SW480 (cell line): ENCODE measurements at places on chromosomes 4 and X.

- no peak for DNase-seq
These were observed 104.1 kb upstream of the MCF2 start for GRCh38 chrX:139811942-139812629.

GRCh38 chr4:1061760-1062159, 50.3 kb downstream of the FGFRL1 start:
- DNase-seq, result no peak

- no peak for DNase-seq
These were observed 36.2 kb upstream of the DHRSX start for GRCh38 chrX:2536974-2537373.

DNA sequence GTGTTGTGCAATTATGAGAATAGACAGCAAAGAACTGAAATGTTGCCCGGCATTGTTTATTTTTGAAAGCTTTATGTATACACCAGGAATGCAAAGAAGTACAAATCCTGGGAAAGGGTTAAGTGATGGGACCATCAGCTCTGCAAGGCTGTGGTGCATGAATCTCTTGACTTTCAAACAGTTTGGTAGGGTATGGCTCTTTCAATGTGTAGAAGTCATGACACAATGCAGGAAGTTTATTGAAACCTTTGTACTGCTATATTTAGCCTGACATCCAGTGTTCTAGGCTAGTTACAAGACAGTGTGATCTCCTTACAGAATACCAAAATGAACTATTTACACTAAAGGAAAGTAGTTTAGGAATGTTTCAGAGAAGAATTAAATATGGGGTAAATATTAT, 206.8 kb upstream of the HAND2 start:
- DNase-seq, result no peak

- no peak for DNase-seq
These were observed 154.2 kb upstream of the NEIL3 start for GRCh38 chr4:177155454-177155853.

DNA sequence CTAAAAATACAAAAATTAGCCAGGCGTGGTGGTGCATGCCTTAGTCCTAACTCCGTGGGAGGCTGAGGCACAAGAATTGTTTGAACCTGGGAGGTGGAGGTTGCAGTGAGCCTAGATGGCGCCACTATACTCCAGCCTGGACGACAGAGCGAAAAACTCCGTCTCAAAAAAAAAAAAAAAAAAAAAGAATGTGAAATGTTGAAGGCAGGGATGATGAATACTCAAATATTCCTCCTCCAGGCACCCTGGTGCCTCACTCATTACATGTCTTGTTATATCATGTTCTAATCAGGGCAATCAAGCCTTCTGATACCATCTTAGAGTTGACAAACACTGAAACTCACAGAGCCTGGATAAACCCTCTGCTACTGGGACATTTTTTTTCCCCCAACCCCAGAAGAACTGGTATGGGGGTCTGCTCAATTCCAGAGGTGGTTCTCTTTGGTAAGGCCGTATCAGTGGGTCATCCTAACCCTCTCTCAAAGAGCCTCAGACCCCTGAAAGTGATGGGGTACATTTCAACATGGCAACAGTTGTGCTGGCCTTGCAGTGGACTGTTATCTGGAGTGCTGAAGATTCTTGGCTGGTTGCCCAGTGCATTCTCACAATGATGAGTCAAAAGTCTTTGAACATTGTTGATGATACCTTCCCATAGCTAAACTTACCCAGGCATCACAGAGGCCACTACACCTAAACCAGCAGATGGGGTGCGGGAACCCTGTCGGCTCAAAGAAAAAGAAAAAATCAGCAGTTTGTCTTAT, 2.4 kb upstream of the SH3KBP1 start:
- DNase-seq, result peak; percentile 88

DNA sequence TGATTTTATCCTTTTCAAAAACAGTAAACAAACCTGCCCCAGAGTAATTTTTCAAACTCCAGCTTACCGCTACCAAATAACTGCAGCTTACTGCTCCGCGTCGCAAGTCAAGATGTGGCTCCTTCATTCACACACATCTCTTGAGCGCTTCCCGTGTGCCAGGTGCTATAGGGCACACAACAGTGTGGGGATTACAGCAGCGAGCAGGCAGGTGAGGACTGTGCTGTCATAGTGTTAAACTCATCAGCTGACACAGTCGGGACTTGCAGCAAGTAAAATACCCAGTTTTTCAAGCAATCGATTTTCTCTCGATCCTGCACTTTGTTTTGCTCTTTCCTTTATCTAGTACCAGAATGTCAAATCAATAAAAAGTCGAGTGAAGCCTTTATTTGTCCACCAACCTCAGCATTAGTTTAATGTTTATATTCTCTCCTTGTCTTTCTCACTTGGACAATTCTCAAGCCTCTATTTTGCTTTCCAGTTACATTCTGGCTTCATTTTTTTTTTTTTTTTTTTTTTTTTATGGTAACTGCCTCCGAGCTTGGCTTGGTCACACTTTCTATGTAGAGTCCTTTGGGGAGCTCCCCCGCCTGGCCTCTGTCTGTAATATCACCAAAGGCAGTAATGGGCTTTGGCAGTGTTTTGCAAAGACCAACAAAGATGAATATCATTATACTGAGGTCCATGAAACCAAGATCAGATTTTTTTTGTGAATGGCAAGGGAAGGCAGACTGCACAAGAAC, 8.3 kb upstream of the ASB5 start:
- DNase-seq, result peak; percentile 55

DNA sequence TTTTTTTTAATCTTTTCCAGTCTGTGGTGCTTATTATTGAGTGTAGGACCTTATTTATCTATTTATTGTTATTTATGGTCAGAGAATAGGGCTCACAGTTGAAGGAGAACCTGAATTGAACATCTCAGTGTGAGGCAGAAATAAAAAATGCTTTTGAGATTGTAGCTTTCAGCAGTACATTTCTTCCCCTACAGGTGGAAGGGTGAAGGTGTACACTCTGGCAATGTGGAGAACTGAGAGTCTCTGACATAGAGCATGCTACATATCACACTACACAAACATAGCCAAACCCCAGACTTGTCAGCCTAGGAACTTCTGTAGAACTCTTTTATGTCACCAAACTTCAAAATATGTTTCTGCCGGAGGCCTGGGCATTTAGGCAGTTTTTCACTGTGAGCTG, 140.2 kb downstream of the STIM2 start:
- peak; percentile 1 for DNase-seq

DNA sequence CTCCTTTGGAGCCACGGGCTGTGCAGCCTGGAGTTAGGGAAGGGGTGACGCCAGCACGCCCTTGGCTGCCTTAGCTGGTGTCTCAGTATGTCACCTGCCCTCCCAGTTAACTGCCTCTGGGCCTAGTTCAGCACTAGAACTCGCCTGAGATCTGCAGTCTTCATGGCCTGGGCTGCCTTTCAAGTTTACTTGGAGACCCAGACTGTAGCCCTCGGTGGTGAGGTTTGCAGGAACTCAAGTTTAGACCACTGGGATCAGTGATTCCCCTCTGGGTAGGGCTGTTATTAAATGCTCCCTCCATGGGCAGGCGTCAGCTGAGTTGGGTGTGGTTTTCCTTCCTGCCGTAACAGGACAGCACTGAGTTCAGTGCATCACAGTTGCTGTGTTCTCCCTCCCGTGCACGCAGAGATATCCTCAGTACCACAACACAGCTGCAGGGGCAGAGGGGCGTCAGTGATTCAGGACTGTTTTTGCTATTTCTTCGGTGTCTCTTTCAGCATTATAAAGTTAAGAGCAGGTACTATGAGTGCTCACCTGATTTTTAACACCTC, 30.5 kb downstream of the PLAC8 start:
- DNase-seq, result no peak

DNA sequence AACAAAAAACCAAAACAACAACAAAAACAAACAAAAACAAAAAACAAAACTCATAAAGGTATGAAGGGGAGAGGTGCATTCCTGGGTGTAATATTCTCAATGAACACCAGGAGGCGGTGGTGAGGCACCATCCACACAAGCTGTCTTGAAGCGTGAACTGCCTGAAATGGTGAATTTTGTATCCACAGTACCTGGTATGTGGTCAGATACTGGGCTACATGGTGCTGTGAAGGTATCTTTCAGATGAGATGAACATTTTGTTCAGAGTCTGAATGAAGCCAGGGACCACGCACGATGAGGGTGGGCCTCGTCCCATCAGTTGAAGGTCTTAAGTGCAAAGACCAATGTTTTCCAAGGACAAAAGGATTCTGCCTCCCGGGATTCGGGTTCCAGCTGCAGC, 58.5 kb downstream of the ASMT start:
- peak; percentile 9 for DNase-seq

GRCh38 chr4:40587351-40587750, 42.3 kb downstream of the RBM47 start:
- DNase-seq, result no peak

DNA sequence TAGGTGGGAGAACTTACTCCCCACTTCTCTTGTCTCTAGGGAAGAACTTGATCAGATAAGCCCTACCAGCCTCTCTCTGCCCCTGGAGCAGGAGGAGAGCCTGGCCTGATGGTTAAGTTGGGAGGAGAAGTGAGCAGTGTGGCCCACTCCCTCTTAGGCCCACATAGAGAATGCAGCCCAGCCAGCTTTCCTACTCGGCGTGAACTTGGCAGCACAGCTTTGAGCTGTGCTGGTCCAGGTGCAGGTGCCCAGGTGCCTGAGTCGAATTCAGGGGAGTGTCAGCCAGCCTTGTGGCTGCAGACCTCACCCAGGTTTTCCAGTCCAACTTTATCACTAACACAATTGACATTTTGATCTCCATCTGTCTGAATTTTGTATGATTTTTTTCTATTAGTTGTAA, 77.6 kb upstream of the PAQR3 start:
- no peak for DNase-seq

DNA sequence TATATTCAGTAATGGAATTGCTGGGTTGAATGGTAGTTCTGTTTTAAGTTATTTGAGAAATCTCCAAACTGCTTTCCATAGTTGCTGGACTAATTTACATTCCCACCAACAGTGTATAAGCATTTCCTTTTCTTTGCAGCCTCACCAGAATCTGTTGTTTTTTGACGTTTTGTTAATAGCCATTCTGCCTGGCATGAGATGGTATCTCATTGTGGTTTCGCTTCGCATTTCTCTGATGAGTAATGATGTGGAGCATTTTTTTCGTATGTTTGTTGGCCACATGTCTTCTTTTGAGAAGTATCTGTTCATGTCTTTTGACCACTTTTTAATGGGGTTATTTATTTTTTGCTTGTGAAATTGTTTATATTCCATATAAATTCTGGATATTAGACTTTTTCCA, 13.6 kb upstream of the MAGED4B start:
- no peak for DNase-seq

DNA sequence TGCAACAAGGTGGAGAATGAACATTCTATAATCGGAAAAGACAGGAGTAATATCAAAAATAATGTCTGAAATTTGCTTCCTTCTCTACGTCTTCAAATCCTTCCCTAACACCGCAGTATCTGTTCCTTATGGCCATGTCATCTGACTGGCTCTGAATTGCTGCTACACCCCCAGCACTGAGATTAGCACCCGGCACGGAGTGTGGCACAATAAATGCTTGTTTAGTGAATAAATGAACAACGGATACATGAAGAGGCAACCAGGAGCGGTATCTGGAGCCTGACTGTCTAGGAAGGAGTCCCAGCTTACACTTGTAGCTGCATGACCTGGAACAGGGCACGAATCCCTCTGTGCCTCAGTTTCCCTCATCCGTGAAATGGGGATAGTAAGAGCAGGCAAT, 164.3 kb downstream of the AFAP1 start:
- no peak for DNase-seq

GRCh38 chr4:140071806-140072205, 82.2 kb downstream of the MAML3 start:
- DNase-seq, result peak; percentile 73

- DNase-seq, result no peak
These were observed 19.3 kb downstream of the RASSF6 start for GRCh38 chr4:73600954-73601353.

- no peak for DNase-seq
These were observed 544.3 kb upstream of the CNKSR2 start for GRCh38 chrX:20829665-20830491.

GRCh38 chr4:152094970-152095700, 334.3 kb upstream of the GATB start:
- no peak for DNase-seq

DNA sequence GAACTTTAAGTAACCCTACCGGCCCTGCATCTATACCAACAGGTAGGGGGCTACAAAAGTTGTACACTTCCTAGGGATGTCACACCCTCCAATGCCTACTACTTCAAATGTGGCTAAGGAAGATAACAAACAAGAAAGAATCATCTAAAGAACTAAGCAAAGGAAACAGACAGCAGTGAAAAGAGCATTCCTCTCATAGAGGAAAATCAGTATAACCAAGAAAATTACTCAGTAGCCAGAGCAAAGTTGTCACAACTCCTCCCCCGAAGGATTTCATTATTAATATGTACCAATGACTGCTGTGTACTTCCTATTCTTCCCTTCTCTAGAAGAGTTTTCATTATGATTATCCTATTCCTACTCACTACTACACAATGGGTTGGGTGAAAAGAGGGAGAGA, 12.6 kb downstream of the ANKRD17 start:
- DNase-seq, result no peak

GRCh38 chr4:72566464-72566972, 2.5 kb downstream of the ADAMTS3 start:
- DNase-seq, result no peak

- no peak for DNase-seq
These were observed 4.5 kb downstream of the RAB9A start for GRCh38 chrX:13693341-13693961.

GRCh38 chr4:161936625-161937550, 226.9 kb downstream of the FSTL5 start:
- DNase-seq, result peak; percentile 0

DNA sequence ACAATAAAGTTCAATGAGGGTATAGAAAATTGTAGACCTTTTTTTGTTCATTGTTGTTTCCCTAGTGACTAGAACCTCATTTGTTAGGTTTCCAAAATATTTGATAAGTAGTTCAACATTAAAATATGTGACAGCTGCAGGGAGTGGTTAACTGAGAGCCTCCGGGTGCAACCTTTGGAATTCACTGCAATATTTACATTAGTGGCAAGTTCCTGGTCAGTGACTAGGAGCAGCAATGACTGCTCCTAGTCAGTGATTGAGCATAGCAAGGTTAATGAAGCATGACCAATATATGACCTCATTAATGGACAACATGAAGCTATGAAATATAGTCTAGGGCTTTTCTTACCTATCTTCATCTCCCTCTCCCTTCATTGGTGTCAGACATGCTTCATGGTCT, 65.8 kb upstream of the FAM47A start:
- DNase-seq, result no peak

DNA sequence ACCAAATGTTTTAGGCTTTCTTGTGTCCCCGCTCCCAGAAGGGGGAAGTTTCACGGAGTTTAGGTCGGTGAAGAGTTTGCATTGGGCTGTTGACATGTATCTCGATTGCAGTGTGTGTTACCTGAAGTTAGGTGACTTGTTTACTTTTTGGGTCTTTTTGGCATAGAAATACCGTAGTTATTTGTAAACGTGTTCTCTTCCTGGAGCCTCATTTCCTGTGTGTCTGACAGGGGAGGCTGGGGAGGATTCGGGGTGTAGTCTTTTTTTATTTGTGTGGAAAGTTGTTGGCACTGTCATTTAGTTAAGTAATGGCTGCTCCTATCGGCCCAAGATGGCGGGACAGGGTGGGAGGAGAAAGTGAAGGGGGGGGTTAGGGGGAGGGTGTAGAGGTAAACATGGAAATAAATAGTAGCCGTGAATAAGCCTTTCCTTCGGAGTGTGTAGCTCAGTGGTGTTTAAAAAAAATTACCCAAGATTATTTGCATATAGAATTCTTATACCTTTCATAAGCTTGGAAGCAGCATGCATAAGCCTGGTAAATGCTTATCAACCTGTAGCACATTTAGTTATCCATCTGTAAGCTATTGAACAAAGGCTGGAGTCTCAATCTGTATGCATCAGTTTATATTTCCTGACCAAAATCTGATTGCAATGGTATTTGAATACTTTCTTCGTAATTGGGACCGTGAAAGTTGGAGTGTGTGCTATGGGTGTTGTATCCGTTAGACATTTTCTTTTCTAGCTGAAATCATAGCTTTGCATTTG, 1.6 kb downstream of the KDM6A start:
- DNase-seq, result peak; percentile 36
